ENCODE measurements at places on chromosomes 2 and 18. TPM values are rescaled to one million over a fixed set of nuclear protein-coding genes. Genes with fewer than 3 reads are reported as not detected.

The GNAL gene
- total RNA-seq: 2.9 TPM

The AGXT gene
- 1.3 TPM for total RNA-seq

The KLHL41 gene
- 26.1 TPM for total RNA-seq

The LRRTM1 gene
- not detected for total RNA-seq

The SNORC gene
- 0.33 TPM for total RNA-seq
